ENCODE measurements at places on chromosomes 2 and 18.

- DNase-seq = no peak
These were observed 135.9 kb downstream of the ZNF407 start for GRCh38 chr18:74733598-74733997.

DNA sequence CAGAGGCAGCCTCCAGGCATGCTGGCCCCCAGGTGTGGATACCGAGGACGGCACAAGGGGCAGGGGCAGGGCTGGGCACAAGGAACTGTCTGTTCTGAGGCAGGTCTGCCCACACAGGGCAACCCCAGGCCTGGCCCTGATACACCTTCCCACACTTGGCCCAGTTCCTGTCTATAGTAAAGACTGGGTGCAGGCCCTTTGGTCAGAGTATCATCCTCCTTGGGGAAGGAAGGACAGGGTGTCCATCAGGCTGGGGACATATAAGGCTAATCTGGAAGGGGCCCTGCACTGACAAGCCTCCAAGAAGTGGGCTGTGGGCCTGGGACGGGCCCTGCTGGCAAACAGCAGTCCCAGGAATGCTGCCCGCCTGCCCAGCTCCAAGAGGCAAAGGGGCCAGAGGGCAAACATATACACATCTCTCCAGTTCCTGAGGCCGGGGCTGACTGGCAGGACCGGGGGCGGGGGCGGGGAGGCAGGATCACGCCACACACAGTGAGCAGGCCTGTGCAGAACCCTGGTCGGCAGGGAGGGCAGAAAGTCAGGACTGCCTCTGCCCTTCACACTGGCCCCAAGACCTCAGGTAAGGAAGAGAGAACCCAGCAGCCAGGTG, 18.9 kb downstream of the SDC1 start:
- no peak for DNase-seq

GRCh38 chr2:188235364-188235763, 56.3 kb upstream of the GULP1 start:
- DNase-seq = no peak

DNA sequence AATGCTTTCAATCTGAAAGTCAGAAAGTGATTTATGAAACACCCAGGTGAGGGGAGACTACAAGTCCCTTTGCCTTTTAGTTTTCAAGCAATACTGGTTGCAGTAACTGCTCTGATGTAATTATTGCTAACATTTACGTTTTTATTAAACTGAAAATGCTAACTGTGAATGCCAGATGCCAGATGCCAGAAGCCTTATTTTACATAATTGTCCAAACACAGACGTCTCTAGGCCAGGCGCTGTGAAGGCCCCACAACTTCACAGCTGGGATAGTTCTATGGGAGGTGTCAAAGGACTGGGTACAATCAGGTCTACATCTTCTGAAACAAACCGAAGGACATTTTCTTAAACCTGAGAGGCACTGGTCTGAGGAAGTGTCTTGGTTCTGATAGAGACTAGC, 27.5 kb upstream of the MSGN1 start:
- no peak for DNase-seq

DNA sequence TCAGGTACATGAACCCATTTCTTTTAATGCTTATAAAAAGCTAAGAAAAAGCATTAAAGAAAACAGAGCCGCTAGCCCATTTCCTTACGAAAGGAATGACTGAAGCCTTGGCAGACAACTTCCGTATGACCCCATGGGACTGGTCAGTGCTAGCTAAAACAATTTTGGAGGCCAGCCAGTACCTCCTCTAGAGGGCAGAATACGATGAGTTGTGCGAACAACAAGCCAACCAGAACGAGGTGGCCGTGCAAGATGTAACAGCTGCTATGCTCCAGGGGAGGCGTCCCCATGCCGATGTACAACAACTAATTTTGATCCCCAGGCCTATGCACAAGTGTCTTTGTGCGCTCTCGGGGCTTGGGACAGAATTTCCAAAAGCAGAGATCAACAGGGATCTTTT, 16.7 kb downstream of the MAP3K2 start:
- no peak for DNase-seq

GRCh38 chr2:171718720-171719119, 31.5 kb downstream of the DYNC1I2 start:
- no peak for DNase-seq

- DNase-seq = no peak
These were observed 9.8 kb upstream of the MALT1 start for GRCh38 chr18:58661423-58661822.

GRCh38 chr2:100018341-100019193, 123.8 kb downstream of the AFF3 start:
- DNase-seq = no peak

DNA sequence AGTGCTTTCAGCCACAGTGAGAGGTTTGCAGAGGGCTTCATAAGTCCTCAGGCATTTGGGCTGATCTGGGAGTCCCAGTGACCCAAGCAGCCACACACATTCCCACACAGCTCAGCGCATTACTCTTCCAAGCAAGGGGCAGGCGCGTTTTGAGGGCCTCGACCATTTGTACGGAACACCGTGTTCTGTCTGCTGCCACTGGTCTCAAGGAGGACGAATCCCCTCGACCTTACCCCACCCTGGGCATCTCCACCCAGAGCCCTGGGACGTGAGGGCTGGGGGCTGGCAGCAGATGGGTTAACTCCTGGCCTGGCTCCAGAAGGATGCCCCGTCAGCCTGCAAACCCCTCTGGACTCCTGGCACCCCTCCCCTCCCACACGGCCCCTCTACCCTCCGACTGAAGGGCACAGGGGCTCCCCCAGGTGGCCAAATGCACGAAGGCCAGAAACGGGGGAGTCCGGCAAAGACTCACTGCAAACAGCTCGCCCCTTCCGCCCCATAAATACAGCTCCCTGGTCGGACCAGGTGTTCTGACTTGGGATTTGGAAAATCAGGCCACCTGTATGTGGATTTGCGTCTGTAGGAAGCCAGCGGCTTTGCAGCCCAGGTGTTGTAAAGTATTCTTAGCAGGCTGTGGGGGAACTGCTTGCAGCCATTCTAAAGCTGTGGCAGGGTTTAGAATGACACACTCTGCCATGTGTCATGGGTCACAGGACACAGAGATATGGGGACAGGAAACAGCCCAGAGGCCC, 33.6 kb upstream of the PTMA start:
- no peak for DNase-seq

DNA sequence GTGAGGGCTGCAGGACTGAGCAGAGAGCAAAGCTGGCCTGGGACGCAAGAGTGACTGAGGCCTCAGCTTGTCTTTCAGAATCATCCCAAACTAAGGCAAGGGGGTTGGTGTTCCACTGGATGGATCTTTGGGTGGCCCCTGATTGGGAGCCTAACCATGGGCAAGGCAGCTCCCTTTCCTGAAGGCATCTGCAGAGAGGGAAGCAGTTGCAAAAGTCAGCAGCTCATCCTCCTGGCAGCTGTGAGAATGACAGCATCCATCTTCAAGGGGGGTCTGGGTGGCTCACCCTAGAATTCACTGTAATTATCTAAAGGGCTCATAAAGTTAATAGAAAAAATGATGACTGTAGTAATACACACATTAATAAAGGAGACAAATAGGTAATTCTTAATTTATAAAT, 46.5 kb upstream of the RAB31 start:
- no peak for DNase-seq

- DNase-seq = no peak
These were observed 11.1 kb downstream of the RTTN start for GRCh38 chr18:70194227-70194890.

- DNase-seq = no peak
These were observed 31.9 kb upstream of the SLC1A4 start for GRCh38 chr2:64957109-64957903.

- DNase-seq = no peak
These were observed 66.9 kb upstream of the FZD5 start for GRCh38 chr2:207836521-207837133.

- no peak for DNase-seq
These were observed 56.1 kb upstream of the TTN start for GRCh38 chr2:178863130-178863855.

GRCh38 chr18:34818064-34818463, 108.0 kb downstream of the DTNA start:
- no peak for DNase-seq

- DNase-seq = no peak
These were observed 171.5 kb downstream of the EVA1A start for GRCh38 chr2:75389271-75389670.

- DNase-seq = no peak
These were observed 486.3 kb downstream of the NR4A2 start for GRCh38 chr2:155846259-155846658.

DNA sequence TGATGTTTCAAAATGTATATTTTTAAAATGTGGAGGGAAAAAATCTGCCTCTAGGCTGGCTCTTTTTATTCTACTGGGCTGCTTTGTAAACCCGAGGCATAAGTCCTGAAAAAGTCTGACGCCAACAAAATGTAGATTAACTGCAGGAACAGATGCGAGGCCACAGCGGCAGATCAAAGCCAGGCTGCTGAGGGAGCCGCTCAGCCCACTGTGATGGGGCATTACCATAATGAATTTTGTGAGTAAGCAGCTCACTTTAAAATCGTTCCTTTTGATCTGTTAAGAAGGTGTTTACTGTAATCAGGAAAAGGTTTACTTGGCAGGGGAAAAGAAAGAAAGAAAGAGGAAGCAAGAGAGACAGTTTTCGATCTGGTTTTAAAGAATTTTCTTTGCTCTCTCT, 269.0 kb downstream of the ICOS start:
- DNase-seq = no peak
